ENCODE measurements at places on chromosomes 13 and 19. TPM values are rescaled to one million over a fixed set of nuclear protein-coding genes. Genes with fewer than 3 reads are reported as not detected.

Gene APLP1
- polyA plus RNA-seq = 29.2 TPM

Gene CEACAM16
- not detected for polyA plus RNA-seq

Gene LAIR1
- polyA plus RNA-seq = 3.6 TPM

Gene SLC7A9
- 20.3 TPM for polyA plus RNA-seq

Gene ZNF471
- 33.6 TPM for polyA plus RNA-seq

Gene EFNB2
- polyA plus RNA-seq = 126 TPM

Gene ZNF823
- 11.8 TPM for polyA plus RNA-seq

Gene SIGLEC5
- not detected for polyA plus RNA-seq

Gene SIGLECL1
- polyA plus RNA-seq = not detected

Gene CFAP97D2
- polyA plus RNA-seq = not detected

Gene SHD
- polyA plus RNA-seq = 2.8 TPM

Gene SNAPC2
- polyA plus RNA-seq = 24.0 TPM

Gene SMIM17
- 2.1 TPM for polyA plus RNA-seq

Gene MBD3L2
- polyA plus RNA-seq = not detected

Gene KLK4
- not detected for polyA plus RNA-seq

Gene MISP
- polyA plus RNA-seq = 7.5 TPM

Gene DPRX
- polyA plus RNA-seq = not detected

Gene POGLUT2
- 47.6 TPM for polyA plus RNA-seq

Gene EXOSC5
- polyA plus RNA-seq = 21.0 TPM

Gene CFD
- polyA plus RNA-seq = 3.9 TPM

Gene DZIP1
- polyA plus RNA-seq = 73.8 TPM

Gene TSC22D1
- 202 TPM for polyA plus RNA-seq

Gene MAB21L1
- 0.09 TPM for polyA plus RNA-seq
